ENCODE measurements at places on chromosomes 5 and 9.

GRCh38 chr5:146390469-146390868, 51.8 kb downstream of the POU4F3 start:
- no peak for DNase-seq

DNA sequence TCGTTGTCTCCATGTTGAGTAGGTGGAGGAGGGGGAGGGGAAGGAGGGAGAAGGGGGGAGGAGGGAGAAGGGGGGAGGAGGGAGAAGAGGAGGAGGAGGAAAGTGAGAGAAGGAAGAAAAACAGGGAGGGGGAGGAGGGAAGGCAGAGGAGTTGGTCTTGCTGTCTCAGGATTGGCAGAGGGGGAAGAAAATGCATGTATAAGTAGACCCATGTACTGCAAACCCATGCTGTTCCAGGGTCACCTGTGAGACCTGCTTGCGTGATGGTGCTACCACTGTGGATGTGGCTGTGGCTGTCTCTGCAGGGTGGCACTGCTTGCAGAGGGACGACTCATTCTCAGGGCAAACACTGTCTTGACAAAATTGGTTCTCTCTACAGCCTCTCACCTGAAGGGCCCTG, 76.3 kb downstream of the PTCH1 start:
- no peak for DNase-seq

DNA sequence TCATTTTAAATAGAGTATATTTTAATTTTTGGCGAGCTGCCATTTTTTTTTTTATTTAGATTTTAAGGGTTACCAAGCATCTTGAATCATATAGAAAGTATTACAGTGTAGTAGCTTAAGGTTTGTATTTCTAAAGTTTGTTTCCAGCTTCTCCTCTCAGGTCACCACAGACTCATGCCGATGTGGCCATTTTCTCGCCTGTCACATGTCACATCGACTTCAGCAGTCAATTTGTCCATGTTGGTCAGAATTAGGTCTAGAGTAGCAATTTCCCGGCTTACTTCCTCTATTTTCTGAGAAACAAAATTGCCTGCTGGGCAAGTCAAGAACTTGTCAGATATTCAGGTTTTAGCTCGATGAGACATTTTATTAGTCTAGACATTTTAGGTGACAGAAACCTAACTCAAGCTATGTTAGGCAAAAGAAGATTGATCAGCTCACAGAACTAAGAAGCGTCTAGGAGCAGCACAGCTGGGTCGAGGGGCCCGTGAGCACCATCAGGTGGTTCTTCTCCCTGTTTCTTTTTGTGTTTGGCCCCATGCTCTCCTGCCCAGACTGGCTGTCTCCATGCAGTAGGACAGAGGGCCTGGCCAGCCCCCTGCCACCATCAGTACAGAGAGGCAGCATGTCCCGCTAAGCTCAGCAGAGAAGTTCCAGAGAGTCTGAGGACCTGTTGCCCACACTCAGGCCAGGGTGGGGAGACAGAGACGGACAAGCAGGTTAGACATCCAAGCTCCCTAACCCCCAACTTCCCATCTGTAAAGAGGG, 48.4 kb upstream of the AFAP1L1 start:
- DNase-seq = peak; percentile 24

DNA sequence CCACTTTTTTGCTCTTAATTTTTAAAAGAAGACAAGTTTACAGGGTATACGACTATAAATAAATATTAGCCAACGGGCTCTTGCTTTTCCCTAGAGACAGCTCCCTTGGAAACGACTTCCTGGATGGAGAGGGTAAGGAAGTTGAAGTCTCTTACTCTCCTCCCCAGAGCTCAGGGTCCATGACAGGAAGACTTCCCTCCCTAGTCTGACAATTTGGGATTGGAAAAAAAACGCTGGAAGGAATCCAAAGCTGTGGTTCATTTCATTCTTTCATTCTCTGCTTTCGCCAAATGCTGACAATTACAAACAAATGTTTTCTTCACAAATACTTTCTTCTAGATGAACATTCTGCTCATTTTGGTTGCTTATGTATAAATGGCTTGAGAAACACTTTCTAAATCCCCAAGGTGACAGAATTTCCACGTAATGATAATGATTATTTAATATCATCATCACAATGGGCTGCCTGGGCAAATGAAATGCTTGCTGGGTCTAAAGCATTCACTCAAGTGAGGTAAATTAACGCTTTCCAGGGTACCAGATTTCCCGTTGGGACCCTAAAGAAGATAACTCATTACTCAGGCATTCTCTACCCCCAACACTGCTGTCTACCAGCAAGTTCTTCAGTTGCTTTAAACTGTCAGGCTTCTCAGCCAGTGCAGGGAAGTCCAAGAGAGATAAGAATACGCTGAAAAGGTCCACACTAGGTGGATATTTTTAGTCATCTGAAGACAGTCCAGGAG, 139.8 kb upstream of the SLC30A5 start:
- DNase-seq = peak; percentile 55

GRCh38 chr9:31486630-31487029, 897.8 kb upstream of the ACO1 start:
- DNase-seq = no peak

DNA sequence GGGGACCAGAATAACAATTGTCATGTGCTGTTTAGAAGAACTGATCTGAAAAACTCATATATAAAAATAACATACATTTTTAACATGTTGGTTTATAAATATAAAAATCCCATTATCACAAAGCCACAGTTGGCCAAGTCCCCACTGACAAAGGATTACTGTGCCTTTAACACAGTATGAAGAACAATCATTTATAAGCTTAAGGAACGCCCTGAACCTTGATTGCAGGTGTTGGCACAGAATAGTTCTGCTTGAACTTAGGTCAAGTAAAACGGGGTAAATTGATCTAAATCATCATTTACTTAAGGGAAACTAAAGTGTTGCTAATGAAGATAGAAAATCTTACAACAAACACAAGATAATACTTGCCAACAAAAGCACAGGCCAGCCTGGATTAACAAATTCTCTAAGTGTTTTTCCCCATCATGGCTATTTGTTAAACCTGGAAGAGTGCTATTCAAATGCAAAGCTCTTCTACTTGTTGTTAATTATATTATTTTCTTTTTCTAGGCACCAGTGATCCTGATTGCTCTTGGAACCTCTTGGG, 46.1 kb downstream of the ASTN2 start:
- no peak for DNase-seq

DNA sequence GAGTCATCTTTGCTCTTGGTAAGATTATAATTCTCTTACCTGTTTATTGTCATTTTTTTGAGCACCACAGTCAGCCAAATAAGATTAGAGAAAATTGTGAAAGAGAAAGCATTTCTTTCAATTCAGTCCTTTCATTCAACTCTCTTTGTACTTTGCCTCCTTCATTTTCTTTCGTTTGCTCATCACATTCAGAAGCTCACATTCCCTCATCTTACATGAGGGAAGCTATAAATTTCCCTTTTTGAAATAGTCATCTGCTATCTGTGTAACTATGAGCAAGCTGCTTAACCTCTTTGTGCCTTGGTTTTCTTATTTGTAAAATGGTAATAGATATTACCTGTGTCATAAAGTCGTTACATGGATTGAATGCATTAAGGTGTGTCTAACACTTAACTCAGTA, 41.4 kb downstream of the PAM start:
- no peak for DNase-seq

GRCh38 chr5:73201547-73202513, 28.8 kb downstream of the TMEM174 start:
- DNase-seq = peak; percentile 46

GRCh38 chr5:77312413-77312812, 101.9 kb downstream of the PDE8B start:
- DNase-seq = no peak

GRCh38 chr9:83649080-83649479, 26.1 kb downstream of the IDNK start:
- peak; percentile 46 for DNase-seq

- no peak for DNase-seq
Measured at GRCh38 chr5:6567835-6568234, 65.0 kb downstream of the NSUN2 start.

- no peak for DNase-seq
Measured at GRCh38 chr5:100270023-100270771, 265.0 kb upstream of the FAM174A start.

GRCh38 chr9:20734275-20734674, 50.2 kb downstream of the FOCAD start:
- no peak for DNase-seq

DNA sequence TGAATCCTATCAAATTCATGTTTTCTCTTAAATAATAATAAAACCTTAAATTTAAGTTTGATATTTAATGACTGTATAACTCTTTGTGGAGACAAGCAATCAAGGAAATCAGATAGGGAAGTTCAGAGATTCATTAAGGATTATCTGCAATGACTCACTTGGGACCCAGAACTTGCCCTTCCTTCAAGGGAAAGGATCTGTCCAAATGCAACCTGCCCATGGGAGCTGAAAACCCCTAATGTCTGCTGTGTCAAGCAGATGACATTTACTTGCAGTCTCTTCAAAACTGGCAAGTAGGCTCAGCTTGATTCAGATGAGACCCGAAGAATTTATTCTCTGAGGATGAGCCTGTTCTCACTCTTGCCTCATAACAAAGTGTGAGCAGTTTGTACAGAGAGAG, 1577.6 kb downstream of the EFNA5 start:
- no peak for DNase-seq

DNA sequence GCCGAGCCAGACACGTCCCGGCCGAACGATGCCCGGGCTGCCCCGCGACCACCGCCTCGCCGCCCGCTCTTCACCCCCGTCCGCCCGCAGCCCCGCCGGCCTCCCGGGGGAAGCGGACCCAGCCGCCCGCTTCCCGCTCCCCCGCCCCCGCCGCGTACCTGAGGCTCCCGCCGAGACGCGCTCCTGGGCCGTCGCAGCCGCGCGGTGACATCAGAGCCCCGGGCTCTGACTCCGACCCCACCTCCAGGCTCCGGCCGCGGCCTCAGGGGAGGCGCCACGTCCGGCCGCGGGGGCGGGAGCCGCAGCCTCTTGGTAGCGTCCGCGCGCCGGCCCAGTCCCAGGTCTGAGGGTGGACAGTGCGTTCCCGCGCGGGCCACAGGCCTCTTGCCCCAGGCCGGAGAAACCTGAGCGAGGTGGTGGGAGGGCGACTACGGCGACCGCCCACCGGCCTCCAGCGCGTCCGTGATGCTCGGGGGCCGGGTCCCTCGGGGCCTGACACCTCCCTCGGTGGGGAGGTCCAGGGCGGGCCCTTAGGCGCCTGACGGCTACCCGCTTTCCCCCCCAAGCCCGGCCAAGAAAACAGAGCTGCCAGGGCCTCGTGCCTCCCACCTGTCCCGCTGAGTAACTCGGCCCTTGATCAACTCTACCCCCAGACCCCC, at the start of gene SHROOM1:
TSS of gene SHROOM1 (minus strand) at position 212 of the 659 bp plus-strand sequence. CDS start 4,507 bp downstream, outside the sequence.
- no peak for DNase-seq

- no peak for DNase-seq
Measured at GRCh38 chr5:142306077-142306502, 18.7 kb downstream of the SPRY4 start.

DNA sequence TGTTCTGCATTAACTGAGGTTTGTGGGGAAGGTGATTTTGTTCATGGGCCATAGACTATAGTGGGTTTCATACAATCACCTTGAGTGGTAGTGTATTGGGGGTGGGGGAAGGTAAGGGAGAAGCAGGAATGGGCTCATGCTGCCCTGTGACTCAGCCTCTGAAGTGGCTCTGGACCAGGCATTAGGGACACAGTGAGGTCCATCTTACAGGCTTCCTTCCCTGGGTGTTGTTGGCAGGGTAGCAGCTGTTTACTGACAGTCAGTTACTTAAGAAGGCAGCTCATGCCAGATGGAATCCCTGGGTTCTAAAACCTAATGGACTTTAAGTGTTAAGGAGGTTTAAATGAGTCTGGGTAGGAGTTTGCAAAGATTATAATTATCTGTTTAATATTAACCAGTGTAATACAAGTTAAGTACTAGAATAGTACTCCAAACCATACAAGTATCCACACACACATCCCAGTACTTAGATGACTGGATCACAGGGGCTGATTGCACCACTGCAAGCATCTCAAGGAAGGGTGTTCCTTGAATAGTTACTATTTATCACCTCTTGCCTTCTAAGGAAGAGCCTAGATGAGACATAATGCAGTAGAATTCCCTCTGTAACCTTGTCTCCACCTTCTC, 59.3 kb downstream of the CAST start:
- no peak for DNase-seq

GRCh38 chr5:107578051-107578635, 92.6 kb downstream of the EFNA5 start:
- no peak for DNase-seq

GRCh38 chr9:93491593-93492232, 38.3 kb upstream of the FAM120AOS start:
- DNase-seq = no peak

DNA sequence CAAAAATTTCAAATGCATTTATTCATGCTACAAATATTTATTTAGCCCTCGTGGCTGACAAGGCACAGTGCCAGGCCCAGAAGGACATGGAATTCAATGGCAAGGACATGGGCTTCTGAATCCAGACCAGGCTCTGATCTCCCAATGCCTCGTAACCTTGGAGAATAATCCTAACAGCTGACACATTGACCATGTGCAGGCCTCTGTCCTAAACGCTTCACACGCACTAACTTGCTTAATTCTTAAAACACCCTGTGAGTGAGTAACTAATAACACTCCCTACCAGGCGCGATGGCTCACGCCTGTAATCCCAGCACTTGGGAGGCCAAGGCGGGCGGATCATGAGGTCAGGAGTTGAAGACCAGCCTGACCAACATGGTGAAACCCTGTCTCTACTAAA, 33.2 kb downstream of the MYO10 start:
- DNase-seq = no peak

- no peak for DNase-seq
Measured at GRCh38 chr9:21317956-21318923, 13.1 kb upstream of the IFNA5 start.

DNA sequence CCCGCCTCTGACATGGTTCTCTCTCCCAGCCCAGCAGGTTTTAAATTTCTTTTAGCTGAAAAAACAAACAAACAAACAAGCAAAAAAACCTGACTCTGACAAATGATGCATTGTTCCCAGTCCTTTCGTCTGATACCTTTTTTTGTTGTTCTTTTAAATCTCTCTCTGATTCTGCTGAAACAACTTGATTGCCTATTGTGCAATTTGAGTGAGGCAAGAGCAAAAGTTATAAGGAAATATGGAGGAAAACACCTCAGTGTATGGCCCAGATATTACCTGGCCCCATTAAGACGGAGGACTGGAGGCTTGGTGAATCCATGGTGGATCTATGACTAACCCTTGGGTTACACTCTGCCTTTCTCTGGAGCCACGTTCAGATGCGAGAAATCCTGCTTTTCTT, 164.0 kb downstream of the MELK start:
- DNase-seq = no peak

- DNase-seq = no peak
Measured at GRCh38 chr5:76704131-76704663, 11.7 kb upstream of the F2R start.

GRCh38 chr9:28121366-28121765, 548.1 kb upstream of the C9orf72 start:
- no peak for DNase-seq

GRCh38 chr9:102405218-102405867, 589.8 kb upstream of the CYLC2 start:
- DNase-seq = no peak

DNA sequence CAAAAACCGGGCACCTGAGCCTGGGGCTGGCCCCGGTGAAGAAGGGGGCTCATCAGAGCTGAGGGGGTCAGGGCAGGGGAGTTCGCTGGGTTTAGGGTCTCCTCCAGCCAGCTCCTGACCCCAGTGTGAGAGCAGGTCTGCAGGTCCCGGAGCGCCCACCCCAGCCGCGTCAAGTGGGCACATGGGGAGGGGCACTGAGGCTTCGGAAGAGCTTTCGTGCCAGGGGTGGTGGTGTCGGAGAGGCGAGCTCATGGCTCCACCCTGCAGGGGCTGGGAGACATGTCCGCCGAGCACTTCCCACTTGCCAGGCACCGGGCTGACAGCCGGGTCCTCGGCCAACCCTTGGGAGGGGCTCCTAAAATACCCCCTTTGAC, 13.2 kb downstream of the VAV2 start:
- DNase-seq = no peak

GRCh38 chr5:179533907-179534306, 16.4 kb upstream of the RUFY1 start:
- DNase-seq = no peak

Measured in tibial nerve (tissue), 4 donors.